Naive B cell (primary cell): ENCODE measurements at places on chromosomes 16 and 17.

- DNase-seq: no peak
- H3K4me3 ChIP-seq: no peak overlapping the region
- H3K27me3 ChIP-seq: peaks cover 4% of the 10 kb centered on the region
Observed at GRCh38 chr17:21358682-21359482, 17.3 kb upstream of the KCNJ12 start.

GRCh38 chr16:66428682-66429251 is 1.7 kb downstream of the BEAN1 start:
- H3K27ac ChIP-seq: no peak overlapping the region
- DNase-seq: no peak
- H3K4me3 ChIP-seq: no peak overlapping the region
- H3K36me3 ChIP-seq: no peaks in the 10 kb centered on the region

DNA sequence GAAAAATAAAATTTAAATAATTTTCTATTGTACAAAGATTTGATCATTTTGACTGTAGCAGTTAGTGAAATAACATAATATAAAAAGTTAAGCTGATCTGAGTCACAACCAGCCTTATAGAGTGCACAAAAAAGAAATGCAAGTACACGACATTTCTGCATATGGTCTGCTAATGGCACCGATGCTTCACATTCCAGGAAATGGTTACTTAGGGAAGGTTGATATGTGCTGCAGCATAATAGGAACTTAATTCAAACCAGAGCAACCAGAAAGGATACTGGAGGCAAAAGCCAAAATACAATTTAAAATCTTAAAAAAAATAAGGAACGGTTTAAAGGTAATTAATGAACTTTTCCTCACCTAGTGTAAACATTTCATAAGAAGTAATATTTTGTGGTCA is 10.0 kb upstream of the CFDP1 start:
- H3K27ac ChIP-seq: no peak overlapping the region
- no peaks in the 10 kb centered on the region for H3K36me3 ChIP-seq
- H3K4me3 ChIP-seq: no peak overlapping the region
- H3K27me3 ChIP-seq: no peaks in the 10 kb centered on the region
- no peaks in the 10 kb centered on the region for H3K4me1 ChIP-seq
- no peak for DNase-seq

- H3K36me3 ChIP-seq: no peaks in the 10 kb centered on the region
- no peak overlapping the region for H3K4me3 ChIP-seq
- no peak overlapping the region for H3K27ac ChIP-seq
- H3K27me3 ChIP-seq: no peaks in the 10 kb centered on the region
- no peak for DNase-seq
- H3K4me1 ChIP-seq: peaks cover 52% of the 10 kb centered on the region
Observed at GRCh38 chr16:12461201-12461600, 342.5 kb downstream of the CPPED1 start.

DNA sequence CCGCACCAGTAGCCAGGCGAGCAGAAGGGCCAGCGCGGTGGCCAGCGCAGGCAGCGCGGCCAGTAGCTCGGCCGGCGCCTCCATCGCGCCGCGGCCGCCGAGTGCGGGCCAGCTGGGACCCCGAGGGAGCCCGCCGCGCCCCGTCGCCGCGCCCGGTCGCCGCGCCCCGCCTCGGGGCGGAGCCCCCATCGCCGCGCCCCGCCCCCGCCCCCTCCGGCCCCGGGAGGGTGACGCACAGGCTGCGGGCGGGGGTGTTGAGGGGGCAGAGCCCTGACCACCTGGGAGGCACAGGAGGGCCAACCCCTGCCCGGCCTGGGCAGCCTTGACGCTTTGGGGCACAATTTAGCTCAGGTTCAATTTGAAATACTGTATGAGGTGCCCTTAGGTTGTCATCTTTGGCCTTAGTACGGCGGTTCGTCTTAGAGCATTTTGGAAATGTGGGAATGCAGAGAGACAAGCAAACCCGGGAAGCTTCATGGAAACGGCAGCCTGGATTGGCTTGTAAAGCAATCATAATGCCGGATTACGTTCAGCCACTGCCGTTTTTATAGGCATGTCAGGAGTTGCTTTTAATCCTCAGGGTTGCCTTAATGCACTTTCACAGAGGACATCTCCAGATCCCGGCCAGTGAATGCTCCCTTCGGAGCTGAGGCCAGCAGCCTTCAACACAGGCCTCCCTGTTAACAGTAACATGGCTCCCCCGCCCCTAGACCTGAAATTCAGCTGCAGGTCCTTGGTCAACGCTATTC is at the start of gene MXRA7:
TSS of gene MXRA7 (minus strand) at position 103 of the 749 bp plus-strand sequence. CDS start at position 84, 19 bp downstream.
- H3K4me1 ChIP-seq: peaks cover 12% of the 10 kb centered on the region
- DNase-seq: peak; percentile 61
- peak within 1 kb of the TSS; percentile 68 for H3K4me3 ChIP-seq
- no peaks in the 10 kb centered on the region for H3K36me3 ChIP-seq
- no peaks in the 10 kb centered on the region for H3K27me3 ChIP-seq

- peaks cover 7% of the 10 kb centered on the region for H3K36me3 ChIP-seq
- H3K4me3 ChIP-seq: no peak overlapping the region
- no peak overlapping the region for H3K27ac ChIP-seq
Observed at GRCh38 chr16:55948230-55948629, 73.1 kb upstream of the CES5A start.

DNA sequence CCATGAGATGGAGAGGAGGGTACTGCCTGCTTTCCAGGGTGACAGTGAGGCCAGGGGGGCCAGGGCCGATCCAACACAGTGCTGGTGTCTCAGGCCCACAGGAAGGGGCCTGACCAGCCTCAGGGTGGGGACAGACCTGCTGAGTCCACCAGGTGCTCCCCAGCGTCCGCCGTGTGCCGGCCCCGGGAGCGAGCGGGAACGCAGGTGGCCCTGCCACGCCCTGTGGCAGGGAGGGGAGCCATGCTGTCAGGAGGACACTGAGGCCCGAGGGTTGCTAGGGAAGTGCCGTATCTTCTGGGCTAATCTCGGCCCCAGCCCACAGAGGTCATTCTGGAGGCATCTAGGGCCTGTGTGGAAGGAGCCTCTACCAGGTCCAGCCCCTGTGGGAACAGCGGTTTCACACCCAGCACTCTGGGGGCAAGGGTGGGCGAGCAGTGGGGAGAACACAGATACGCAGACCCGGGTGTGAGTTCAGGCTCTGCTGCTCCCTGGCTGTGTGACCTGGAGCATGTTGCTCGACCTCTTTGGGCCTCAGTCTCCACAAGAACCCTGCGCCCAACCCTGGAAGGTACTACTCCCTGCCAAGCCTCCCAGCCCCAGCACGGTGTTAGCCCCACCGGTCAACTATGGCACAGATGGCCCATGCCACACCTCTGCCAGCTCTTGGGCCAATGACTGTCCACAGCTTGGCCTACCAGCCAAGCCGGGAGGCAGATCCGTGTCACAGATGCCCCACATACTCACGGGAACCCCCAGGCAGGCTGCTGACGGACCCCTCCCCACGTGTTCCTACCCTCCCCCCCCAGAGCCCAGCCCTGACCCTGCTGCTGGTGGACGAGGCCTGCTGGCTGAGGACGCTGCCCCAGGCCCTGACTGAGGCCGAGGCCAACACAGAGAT is 43.9 kb upstream of the ZC3H18 start:
- no peak for DNase-seq
- no peaks in the 10 kb centered on the region for H3K36me3 ChIP-seq
- H3K27me3 ChIP-seq: no peaks in the 10 kb centered on the region
- H3K4me3 ChIP-seq: no peak overlapping the region
- H3K4me1 ChIP-seq: no peaks in the 10 kb centered on the region
- no peak overlapping the region for H3K27ac ChIP-seq

GRCh38 chr16:79750311-79750710 is 149.8 kb upstream of the MAF start:
- H3K4me3 ChIP-seq: no peak overlapping the region
- H3K27ac ChIP-seq: no peak overlapping the region
- no peak for DNase-seq
- H3K27me3 ChIP-seq: peaks cover 26% of the 10 kb centered on the region
- H3K4me1 ChIP-seq: no peaks in the 10 kb centered on the region

DNA sequence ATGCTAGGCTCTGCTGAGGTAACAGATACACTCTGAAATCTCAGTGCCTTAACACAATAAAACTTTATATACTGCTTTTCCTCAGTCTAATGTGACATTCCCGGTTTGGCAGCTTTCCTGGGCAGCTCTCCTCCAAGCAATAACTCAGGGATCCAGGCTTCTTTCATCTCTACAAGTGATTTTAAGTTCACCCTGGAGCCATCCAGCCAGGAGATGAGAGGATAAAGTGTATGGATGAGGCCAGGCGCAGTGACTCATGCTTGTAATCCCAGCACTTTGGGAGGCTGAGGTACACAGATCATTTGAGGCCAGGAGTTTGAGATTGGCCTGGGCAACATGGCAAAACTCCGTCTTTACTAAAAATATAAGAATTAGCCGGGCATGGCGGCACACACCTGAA is 147.2 kb downstream of the UTP18 start:
- DNase-seq: no peak
- H3K27me3 ChIP-seq: peaks cover 52% of the 10 kb centered on the region
- H3K27ac ChIP-seq: no peak overlapping the region
- H3K4me1 ChIP-seq: no peaks in the 10 kb centered on the region

DNA sequence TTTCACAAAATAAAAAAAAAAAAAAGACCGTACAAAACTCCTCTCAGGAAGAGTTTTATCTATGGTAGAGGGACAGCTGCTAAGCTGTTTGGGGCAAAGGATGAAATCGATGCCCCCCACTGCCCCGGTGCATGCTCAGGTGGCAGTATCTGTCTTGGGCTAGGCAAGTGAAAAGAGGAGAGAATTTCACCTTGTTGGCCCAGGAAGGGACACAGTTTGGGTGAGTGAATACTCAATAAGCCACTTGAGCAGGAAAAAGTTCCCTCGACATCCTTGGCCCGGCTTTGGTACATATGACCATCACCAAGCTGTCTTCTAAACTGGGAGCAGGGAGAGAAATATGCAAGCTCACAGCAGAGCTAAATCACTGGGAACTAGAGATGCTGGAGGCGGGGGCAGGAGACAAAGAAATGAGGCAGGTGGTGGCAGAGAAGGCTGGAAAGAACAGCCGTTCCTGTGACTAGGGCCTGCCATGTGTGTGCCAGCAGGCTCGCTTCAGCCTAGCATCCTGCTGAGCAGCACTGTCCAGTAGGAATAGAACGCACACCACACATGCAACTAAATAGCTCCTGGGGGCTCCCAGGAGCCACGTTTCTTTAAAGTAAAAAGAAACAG is 8.2 kb upstream of the EIF1 start:
- DNase-seq: no peak
- H3K4me3 ChIP-seq: no peak overlapping the region
- no peaks in the 10 kb centered on the region for H3K36me3 ChIP-seq
- H3K27ac ChIP-seq: no peak overlapping the region
- H3K27me3 ChIP-seq: no peaks in the 10 kb centered on the region

DNA sequence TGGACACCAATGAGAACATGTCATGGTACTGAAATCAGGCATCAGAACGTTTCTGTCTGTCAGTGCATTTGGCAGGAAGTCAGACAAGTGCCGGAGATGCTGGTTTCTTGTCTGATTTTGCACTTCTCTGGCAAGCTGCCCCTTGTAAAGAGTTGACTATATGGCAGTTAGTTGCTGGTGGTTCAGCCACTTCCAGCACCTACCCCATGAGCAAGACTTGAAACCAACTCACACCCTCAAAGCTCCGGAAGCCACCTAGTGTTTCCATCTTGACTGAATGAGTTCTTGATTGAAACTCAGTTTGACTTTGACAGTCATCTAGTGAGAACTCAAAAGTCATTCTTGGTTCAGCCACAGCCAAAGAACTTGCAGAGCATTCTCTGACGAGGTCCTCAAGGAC is 225.1 kb downstream of the SPECC1 start:
- no peaks in the 10 kb centered on the region for H3K27me3 ChIP-seq
- H3K27ac ChIP-seq: no peak overlapping the region
- H3K4me1 ChIP-seq: no peaks in the 10 kb centered on the region
- H3K36me3 ChIP-seq: peaks cover 13% of the 10 kb centered on the region

DNA sequence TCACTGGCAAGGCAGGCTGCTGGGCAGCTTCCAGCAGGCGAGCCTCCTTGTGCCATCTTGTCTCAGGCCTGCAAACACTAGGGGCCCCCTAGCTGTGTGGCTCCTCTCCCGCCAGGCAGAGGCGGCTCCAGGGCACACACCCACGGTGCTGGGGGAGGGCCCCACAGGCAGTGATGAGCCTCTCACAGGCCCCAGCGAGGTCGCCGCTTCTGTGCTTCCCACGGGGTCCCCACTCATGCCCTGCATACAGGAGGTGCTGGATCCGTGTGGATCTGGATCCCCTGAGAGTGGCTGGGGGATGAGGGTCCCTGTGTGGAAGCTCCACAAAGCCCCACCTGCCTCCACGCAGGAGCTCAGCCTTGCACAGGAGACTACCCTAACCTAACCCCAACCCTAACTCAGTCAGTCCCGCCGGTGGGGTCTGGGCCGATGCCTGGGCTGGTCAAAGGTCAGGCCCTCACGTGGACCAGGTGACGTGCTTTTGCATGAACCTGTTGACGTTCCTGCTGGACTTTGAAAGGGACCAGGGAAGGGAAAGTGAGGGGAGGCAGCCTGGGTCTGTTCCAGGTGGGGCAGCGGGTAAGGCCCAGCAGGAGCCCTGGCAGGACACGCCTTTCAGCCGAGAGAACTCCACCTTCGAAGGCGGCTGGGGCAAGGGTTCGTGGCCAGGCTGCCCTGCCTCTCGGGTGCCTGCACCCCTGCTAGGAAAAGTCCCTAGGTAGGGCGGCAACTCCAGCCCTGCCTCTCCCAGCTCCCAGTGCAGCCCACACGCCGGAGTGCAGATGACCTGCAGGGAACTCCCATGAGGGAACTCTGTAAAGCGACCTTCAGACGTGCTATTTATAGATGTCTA is 5.2 kb downstream of the SECTM1 start:
- no peak overlapping the region for H3K4me3 ChIP-seq
- H3K4me1 ChIP-seq: peaks cover 12% of the 10 kb centered on the region
- H3K36me3 ChIP-seq: no peaks in the 10 kb centered on the region

- H3K27ac ChIP-seq: no peak overlapping the region
- no peak for DNase-seq
- H3K4me3 ChIP-seq: no peak overlapping the region
- no peaks in the 10 kb centered on the region for H3K4me1 ChIP-seq
Observed at GRCh38 chr16:48047241-48047640, 108.6 kb downstream of the ABCC12 start.

GRCh38 chr16:64858076-64858475 is 263.8 kb downstream of the CDH11 start:
- no peak overlapping the region for H3K4me3 ChIP-seq
- no peak for DNase-seq
- H3K27ac ChIP-seq: no peak overlapping the region
- no peaks in the 10 kb centered on the region for H3K36me3 ChIP-seq
- H3K4me1 ChIP-seq: no peaks in the 10 kb centered on the region

DNA sequence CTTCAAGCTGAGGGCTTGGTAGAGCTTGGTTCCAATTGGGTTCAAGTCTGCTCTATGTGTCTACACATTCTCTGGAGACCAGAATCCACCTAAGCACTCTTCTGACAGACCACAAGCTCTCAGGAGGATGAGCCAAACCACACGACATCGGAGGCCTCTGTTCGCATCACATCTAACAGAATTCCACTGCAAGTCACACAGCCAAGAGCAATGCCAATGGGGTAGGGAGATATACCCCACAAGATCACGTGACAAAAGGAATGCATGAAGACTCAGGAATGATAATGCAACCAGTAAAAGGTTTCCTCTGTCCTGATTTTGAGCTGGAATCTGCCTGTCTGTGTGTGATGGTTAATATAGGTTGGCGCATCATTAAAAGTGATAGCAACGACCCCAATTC is 46.6 kb upstream of the RPL38 start:
- DNase-seq: no peak
- peaks cover 4% of the 10 kb centered on the region for H3K36me3 ChIP-seq
- H3K4me1 ChIP-seq: no peaks in the 10 kb centered on the region
- H3K27ac ChIP-seq: no peak overlapping the region
- no peak overlapping the region for H3K4me3 ChIP-seq
